ENCODE measurements at places on chromosomes 12 and 14.
A peak's percentile ranks its signal among the peaks of the same experiment; 100 is the strongest.

DNA sequence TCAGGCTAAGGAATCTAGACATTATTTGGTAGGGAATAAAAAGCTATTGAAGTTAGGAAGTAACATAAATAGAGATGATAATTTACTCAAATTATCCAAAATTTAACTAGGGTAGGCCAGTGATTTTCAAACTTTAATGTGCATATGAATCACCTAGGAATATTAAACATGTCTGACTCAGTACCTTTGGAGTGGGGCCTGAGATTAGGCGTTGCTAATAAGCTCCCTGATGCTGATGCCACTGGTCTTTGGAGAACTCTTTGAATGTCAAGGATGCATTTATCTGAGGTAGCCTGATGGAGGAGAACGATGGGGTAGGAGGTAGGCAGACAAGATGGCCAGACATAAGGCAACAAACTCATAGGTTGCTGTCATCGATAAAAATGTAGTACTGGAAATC, 33.2 kb downstream of the EFCAB11 start:
- no peak for DNase-seq

- no peak for DNase-seq
Observed at GRCh38 chr14:90384543-90384911, 12.3 kb upstream of the CALM1 start.

GRCh38 chr14:102008891-102009290, 44.5 kb downstream of the DYNC1H1 start:
- DNase-seq, result no peak

DNA sequence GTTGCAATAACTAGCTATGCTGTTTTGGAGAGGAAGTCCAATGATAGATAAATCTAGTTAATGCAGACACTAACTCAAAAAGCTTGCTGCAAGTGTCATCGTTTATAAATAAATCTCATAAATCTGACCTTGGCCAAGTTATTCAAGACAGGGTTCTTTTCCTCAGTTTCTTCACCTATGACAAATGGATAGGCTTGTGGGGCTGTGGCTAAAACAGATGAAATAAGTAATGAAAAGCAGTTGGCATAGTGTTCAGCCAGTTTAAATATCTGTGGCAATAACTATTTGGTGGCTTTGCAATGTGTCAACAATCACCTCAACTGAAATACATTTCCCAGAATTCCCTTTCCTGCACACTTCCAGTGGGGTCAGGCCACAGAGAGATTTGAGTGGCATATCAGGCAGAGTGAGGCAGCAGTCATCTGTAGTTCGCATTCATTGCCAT, 169.9 kb downstream of the DYRK2 start:
- DNase-seq, result no peak

DNA sequence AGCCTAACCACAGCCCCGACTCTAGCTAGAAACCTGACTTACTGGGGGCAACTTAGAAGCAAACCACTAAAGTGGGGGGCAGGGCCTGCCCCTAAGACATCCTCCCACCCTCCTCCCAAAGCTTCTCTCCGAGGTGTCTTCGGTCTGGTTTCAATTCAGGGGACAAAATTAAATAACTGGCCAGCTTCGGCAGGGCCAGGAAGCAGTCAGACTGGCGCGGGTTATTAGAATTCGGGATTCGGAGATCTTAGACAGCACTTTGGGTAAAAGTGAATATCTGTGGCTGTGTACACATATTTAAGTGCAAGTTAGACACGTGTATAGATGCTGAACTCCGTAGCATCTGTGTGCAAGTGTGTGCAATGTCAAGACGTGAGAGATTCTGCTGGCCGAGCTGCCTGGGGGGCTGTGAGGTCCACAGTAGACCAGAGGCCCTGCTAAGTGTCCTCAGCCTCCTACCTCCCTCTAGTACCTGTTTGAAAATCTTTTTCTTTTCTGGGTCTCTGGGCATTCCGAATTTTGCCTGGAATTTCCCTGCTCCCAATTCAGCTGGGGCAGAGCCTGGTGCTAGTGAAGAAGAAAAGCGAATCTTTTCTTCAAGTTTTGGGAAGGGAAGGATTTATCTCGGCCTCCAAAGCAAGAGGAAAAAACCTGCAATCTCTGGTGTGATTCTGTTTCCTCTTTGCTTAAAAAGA, 4.0 kb upstream of the HOXC10 start:
- DNase-seq, result no peak

DNA sequence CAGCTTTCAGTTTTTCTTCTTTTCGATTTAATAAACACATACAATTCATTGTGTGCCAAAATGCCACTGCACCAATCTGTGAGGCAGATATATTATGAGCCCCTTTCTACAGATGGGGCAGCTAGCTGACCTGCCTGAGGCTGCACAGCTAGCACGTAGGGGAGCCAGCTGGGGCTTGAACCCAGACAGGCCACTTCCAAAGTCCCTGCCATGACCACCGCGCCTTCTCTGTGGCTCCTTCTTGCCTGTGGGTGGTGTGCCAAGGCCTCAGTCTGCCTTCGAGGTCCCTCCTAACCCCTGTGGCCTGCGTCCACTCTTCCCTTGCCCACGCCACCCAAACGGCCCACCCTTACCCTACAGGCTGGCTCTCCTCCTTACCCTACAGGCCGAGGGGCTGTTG, 16.2 kb downstream of the FAM222A start:
- no peak for DNase-seq

- DNase-seq, result no peak
Observed at GRCh38 chr12:2248901-2249381, 196.2 kb downstream of the CACNA1C start.

- DNase-seq, result no peak
Observed at GRCh38 chr12:114190971-114191370, 215.0 kb downstream of the TBX5 start.

- DNase-seq, result no peak
Observed at GRCh38 chr14:101495827-101496775, 65.2 kb upstream of the DIO3 start.

GRCh38 chr12:68943848-68944247, 10.9 kb upstream of the CPM start:
- no peak for DNase-seq

- no peak for DNase-seq
Observed at GRCh38 chr12:64912516-64913255, 88.2 kb downstream of the TBC1D30 start.

GRCh38 chr14:68513838-68514607, 278.8 kb downstream of the ZFP36L1 start:
- DNase-seq, result no peak

DNA sequence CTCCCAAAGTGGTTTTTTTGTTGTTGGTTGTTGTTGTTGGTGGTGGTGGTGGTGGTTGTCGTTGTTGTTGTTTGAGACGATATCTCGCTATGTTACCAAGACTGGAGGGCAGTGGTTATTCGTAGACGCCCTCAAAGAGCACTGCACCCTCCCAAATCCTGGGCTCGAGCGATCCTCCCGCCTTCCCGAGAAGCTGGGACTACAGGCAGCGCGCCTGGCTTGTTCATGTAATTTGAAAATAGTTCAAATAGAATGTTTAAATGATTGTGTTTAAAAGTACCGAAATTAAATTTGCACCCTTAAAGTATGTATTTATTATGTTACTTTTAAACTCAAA, 439 bp upstream of the ANAPC5 start:
- no peak for DNase-seq

DNA sequence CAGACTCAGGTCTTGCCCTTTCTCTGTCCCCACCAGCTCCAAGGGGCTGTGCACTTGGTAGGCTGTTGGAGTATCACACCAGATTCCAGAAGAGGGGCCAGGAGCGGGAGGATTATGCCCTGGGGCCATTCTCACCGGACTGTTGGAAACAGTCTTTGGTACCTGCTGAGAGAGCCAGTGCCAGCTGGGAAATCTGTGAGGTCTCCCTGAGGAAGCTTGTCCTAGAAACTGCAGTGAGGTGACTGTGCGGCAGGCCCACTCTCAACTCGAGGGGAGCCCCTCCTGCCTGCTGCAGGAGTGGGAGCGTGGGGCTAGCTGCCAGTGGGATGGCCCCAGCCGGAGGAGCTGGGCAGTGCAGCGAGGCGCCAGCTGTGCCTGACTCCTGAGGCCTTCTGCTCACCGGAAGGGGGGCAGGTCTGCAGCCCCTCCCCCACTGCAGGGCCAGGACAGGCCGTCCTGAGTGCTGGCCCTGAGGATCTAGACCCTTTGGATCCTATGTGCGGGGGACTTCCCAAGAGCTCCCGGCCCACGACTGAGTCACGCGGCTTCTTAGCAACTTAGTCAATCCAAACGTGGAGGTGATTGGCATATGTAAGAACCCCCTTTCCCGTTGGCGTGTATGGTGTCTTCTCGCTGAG, 295.2 kb downstream of the CACNA1C start:
- DNase-seq, result no peak

DNA sequence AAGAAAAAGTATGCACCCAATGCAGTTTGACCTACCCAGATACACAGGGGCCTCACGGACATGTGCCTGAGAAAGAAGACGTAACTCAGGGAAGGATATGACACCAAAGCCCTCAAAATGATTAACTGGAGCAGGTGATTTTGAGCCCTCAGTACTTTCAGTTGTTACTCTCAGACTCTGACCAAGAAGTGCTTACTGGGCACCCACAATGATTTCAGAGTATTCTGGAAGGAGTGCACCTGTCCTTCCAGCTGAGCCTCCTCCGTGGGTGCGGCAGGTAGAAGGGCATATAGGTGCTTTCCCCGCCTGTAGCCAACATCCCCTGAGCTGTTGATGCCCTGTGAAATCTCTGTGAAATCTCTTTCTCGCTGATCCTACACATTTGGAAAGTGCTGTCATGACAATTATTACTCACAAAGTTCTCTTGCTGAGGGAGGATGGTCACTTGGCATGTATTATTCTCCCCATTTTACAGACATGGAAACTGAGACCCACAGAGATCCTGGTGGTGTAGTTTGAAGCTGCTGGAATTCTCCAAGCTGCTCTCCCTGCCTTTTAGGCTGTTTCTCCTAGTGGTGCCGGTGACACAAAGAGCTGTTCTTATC, 154.3 kb upstream of the CCND2 start:
- DNase-seq, result peak; percentile 40

- DNase-seq, result no peak
Observed at GRCh38 chr14:28754209-28754985, 12.2 kb upstream of the FOXG1 start.

DNA sequence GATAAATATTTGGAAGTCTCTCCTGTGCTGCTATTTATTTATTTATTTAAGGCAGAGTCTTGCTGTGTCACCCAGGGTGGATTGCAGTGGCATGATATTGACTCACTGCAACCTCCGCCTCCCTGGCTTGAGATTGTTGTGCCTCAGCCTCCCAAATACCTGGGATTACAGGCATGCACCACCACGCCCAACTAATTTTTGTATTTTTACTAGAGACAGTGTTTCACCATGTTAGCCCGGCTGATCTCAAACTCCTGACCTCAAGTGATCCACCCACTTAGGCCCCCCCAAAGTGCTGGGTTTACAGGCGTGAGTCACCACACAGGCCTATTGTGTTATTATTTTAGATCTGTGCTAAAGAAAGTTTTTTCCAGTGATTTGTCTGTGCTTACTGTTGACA, 225.2 kb downstream of the CCER1 start:
- DNase-seq, result no peak

- DNase-seq, result no peak
Observed at GRCh38 chr12:131911028-131911650, 16.7 kb downstream of the ULK1 start.

- no peak for DNase-seq
Observed at GRCh38 chr12:57258977-57259970, 8.3 kb upstream of the STAC3 start.

DNA sequence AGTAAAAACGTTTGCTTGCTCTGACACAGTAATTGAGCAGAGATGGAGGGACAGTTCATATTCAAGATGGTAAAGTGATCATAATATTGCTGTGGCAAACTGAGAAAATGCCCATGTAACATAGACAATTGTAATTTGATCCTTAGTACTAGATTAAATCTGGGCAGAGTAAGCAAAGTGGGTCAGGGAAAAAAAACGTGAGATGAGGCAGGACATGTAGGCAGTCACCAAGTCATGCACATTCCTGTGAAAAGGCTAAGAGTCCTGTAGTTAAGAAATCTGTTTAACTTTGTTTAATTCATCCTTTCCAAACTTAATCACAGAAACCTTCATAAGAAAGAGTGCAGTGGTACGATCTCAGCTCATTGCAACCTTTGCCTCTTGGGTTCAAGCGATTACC, 16.1 kb downstream of the BTBD7 start:
- no peak for DNase-seq

GRCh38 chr14:100158566-100159093, 815 bp downstream of the DEGS2 start:
- no peak for DNase-seq

- DNase-seq, result no peak
Observed at GRCh38 chr12:14886271-14886670, 617 bp upstream of the MGP start.

DNA sequence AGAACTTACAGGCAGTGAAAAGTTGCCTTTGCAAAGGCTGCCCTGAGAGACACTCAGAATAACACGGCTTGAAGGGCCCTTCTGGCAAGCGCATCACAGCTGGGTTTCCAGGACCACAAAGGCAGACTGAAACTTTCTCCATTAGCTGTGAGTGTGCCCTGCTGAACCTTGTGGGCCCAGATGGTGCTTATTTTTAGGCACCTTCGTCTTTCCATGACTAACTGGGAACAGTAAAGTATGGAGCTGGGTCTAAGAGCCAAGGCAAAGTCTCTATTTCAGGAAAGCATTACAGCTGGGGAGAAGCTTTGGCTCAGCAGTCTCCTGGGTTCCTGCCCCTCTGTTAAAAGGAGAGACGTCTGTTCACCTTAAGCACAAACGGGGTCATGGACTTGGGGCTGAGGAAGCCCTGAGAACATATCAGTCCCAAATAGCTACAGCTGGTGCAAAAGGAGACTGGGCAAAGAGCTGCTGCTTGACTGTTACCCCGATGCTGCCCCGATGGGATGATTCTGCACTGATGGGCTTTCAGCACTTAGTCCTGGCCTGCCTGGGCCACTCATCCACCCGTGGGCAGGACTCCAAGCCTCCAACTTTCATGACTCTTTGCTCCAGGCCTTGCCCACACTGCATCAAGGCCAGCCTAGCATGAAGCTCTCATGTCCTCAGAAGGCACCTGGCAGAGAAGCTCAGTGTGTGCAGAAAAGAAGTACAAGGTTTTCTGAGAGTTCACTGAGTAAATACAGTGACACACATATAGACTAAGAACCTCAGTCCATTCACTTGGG, 248.3 kb downstream of the PHLDA1 start:
- no peak for DNase-seq

GRCh38 chr14:23620177-23620702, 15.9 kb upstream of the DHRS2 start:
- no peak for DNase-seq

DNA sequence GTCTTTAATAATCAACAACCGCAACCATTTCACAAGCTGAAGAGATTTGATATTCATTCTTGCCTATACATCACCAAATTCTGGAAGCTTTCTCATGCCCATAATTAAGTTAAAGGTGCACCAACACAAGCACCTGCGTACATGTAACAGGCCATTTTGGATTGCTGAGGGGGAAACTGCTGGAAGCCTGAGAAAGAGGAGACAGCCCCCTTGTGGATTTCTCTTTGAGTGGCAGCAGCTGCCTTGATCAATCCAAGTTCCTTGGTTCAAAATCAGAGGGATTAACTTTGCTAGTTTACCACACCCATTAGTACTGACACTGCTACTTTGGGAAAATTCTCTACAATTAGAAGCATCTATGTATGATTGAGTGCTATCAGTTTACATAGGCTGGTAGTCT, 321.1 kb downstream of the NOVA1 start:
- no peak for DNase-seq

GRCh38 chr12:14845350-14845750, 2.0 kb upstream of the ART4 start:
- DNase-seq, result peak; percentile 12
